ENCODE measurements at places on chromosomes 12 and 14.
A peak's percentile ranks its signal among the peaks of the same experiment; 100 is the strongest.

DNA sequence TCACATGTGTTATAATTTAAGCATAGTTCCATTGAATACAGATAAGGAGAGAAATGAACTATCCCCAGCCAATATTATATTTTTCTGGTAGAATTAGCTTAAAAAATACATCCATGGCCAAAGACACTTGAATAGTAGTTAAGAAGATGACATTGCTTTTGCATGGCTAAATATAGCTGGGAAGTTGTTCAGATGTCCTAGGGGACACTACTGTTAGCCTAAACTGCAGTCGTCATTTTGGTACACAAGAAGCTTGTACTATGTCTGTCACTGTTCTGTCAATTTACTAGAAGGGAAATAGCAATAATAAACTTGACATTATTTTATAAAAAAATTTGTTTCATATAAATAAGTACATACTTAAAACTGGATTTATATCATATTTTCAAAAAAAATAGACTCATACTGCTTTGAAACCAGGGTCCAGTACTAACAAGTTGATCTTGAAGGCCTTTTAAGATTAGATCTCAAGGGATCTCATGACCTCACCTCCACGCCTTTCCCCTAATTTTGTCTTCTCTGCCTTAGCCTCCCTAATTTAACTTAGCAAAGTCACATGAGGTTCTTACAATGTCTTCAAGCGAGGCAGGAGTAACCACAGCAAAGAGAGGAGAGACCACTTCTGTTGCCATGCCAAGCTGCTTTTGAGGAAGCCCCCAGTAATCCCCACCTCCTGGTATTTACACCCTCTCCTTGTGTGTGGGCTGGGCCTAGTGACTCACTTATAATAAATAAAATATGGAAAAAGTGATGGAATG is 81.0 kb downstream of the AVPR1A start:
- no peak for DNase-seq

DNA sequence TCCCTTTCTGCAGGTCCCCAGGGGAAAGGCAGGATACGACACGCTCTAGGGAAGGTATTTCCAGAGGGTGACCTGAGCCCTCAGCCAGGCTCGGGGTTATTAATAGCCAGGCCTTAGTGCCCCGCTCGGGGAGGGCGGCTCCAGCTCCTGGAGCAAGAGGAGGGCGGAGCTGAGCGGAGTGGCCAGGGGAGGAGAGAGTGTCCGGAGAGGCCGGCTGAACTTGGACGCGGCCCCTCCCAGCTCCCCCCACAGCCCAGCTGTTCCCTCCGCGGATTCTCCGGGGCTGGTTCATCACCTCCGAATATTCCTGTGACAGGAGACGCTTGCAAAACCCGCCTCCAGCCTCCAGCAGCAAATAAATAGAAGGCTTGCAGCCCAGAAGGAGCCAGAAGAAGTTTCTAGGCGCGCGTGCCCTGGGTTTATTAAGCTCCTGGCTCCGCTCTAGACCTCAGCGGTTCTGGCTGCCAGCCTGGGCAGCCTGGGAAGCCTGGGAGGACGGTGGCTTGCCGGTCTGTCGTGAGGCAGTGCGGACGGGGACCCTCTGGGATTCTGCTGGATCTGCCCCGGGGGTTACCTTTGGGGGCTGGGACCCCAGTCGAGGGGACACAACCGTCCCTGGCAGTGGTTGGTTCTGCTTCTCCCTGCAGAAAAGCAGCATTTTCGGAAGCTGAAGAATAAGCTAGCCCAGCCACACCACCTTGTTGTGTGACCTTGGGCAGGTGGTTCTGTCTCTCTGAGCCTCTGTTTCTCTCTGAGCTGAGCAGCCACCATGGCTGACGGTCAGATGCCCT is at the start of gene HSPB8:
TSS of gene HSPB8 (plus strand) at position 388 of the 791 bp plus-strand sequence. CDS start at position 770, 382 bp downstream.
- DNase-seq = peak; percentile 89

GRCh38 chr12:86666316-86666715 is 410.1 kb upstream of the MGAT4C start:
- no peak for DNase-seq

GRCh38 chr12:6644903-6645302 is 2.3 kb downstream of the ACRBP start:
- DNase-seq = no peak

- DNase-seq = no peak
Measured at GRCh38 chr12:110937104-110937641, 16.8 kb upstream of the MYL2 start.

DNA sequence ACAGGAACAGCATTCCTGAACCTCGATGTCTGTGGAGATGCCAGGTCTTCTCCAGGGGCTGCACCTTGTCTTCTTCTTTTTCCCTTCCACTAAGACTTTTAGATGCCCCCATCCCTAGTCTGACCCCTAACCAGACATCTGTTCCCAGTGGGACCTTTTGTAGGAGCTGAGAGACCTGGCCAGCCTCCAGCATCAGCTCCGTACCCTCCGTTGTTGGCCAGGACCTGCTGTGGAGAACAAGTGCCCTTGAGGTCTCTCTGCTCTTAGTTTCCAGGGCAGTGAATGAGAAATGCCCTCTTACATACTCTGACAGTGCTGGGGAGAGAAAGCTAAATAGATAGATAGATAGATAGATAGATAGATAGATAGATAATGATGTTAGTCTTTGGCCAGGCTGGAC is 16.8 kb upstream of the SDR39U1 start:
- DNase-seq = no peak

GRCh38 chr14:68976160-68977067 is 2.7 kb downstream of the ACTN1 start:
- DNase-seq = no peak

DNA sequence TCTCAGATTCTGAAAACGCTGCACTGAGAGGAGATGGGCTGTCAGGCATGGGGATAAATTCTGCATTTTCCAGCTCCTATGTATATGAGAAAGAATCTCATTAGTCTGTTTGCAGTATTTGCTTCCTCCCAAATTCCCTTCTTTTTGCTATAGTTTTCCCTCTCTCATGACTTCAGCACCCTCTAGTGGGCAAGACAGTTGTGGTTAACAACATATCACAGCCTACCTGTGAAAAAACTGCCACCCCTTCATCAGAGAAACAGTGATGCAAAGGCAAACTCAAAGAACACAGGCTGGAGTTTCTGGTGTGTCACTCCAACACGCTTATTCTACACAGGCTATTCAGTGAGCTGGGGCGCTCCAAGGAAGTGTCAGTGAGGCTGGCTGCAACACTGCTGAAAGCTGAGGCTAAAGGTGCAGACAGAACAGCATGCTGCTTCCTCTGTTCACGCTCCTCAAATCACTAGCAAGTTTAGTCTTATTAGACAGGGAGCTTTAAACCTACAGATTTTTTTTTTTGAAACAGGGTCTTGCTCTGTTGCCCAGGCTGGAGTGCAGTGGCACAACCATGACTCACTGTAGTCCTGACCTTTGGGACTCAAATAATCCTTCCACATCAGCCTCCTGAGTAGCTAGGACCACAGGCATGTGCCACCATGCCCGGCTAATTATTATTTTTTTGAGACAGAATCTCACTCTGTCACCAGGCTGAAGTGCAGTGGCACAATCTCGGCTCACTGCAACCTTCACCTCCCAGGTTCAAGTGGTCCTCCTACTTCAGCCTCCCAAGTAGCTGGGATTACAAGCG is 19.3 kb downstream of the ZC2HC1C start:
- DNase-seq = peak; percentile 17

GRCh38 chr12:19183121-19183838 is 53.7 kb downstream of the PLEKHA5 start:
- no peak for DNase-seq

GRCh38 chr14:71119075-71119474 is 211.8 kb downstream of the PCNX1 start:
- no peak for DNase-seq

- DNase-seq = no peak
Measured at GRCh38 chr12:91317306-91317705, 134.7 kb upstream of the DCN start.

DNA sequence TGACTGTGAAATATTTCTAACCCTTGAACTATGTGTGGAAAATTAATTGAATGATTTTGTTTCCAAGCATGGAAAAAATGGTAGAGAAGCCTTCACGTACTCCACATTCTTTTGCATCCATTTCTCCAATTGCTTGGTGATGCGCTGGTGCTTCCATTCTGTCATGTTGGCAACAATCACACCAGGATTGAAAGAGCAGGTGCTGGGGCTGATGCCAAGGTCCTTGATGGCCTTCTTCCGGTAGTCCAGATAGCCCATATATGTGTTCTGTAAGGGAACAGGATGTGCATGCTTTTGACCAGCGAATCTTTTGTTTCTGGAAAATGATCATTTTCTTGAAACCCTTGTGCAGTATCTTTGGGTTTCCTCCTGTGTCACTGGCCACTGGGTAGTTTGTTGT is 28.6 kb downstream of the TDG start:
- no peak for DNase-seq

DNA sequence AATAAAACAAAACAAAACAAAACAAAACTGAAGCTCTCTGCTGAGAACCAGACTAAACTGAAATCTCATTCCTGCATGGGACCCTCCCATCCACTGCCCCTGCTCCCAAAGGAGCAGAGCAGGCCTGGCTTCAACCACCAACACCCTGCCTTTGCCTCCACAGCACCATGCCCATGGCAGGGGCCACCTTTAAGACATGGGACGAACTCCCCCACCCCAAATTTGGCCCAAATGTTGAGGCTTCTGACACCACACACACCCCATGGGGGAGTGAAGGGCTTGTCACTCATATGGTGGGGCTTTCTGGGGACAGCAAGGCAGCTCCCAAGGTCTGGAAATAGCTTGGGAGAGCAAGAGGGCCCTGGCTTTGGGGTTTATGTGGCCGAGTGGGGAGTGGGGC is 177.2 kb downstream of the KIF26A start:
- DNase-seq = no peak

- no peak for DNase-seq
Measured at GRCh38 chr12:50224026-50224692, 57.0 kb upstream of the CERS5 start.

GRCh38 chr12:122062832-122063693 is 15.5 kb upstream of the MLXIP start:
- DNase-seq = no peak

DNA sequence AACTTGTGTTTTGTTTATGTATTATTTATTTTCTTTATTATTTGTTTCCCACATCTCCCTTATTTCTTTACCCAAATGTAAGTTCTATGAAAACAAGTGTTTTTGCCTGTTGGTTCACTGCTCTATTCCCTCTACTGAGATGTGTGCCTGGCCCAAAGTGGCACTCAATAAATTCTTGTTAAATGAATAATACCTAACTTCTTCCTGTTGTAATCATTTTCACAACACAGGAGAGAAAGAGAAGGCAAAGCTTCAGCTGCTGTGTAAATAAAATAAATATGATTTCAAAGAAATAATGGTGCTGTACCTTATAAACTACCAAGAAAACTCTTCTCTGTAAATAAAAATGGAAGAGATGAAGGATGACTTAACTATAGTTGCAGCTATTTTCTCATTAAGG is 116.2 kb downstream of the TRHDE start:
- no peak for DNase-seq

GRCh38 chr14:35298351-35298750 is 6.2 kb downstream of the PSMA6 start:
- DNase-seq = no peak

- DNase-seq = no peak
Measured at GRCh38 chr12:95955549-95956159, 12.5 kb downstream of the AMDHD1 start.

DNA sequence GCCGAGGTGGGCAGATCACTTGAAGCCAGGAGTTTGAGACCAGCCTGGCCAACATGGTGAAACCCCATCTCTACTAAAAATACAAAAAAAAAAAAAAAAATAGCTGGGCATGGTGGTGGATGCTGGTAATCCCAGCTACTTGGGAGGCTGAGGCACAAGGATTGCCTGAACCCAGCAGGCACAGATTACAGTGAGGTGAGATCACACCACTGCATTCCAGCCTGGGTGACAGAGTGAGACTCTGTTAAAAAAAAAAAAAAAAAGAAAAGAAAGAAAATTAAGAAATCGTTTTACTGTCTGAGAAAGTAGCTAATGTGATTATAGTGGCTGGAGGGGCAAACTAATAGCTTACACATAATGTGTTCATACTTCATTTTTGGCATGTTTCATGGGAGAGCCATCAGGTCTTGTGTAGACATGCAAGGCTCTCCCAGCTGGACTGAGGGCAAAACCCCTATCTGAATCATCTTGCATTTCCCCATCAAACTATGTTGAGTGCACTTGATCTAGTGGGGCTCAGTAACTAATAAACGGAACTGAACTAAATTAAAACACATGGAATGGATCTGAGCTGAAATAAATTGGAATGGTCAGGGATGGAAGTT is 16.2 kb downstream of the KIF21A start:
- DNase-seq = no peak

DNA sequence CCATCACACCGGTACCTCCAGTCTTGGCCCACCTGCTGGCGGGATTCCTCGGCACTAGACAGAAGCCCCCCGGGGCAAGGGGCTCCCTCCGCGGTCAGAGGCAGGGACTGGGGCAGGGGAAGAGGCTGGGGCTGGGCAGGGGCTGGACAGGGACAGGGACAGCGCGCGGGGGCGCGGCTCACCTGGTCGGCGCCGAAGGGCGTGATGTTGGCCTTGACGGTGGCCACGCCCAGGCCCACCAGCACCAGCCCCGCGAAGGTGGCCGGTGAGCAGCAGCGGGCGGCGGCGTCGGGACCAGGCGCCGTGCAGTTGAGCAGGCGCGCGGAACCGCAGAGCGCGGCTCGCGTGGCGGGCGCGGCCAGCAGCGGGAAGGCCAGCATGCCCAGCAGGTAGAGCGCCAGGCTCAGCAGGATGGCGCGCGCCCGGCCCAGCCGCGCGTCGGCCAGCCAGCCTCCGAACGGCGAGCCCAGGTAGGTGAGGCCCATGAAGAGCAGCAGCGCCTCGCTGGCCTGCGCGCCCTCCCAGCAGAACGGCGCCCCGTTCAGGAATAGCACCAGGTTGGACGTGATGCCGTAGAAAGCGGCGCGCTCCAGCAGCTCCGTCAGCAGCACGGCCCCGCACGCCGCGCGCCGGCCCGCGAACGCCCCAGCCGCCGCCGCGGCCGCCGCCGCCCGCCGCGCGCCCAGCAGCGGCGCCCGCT is 392 bp downstream of the SLC15A4 start:
- DNase-seq = no peak

DNA sequence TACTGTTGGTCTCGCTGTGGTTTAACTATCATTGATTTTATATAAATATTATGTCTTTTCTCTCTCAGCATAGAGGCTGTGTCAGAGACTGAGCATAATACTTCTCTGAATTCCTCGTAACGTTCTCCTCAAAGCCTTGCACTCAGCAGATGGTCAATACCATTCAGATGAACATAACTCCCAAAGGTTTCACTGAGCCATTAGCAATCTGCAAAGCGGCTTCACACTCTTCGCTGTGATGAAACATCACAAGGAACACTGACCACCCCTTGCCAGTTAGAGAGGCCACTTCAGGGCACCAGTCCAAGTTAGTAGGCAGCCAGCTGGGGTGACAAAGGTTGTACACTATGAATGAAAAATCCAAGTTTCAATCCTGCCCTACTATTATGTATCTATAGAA is 30.1 kb upstream of the STON2 start:
- no peak for DNase-seq

GRCh38 chr14:106848330-106849121 is 1322.1 kb downstream of the TMEM121 start:
- no peak for DNase-seq

- DNase-seq = no peak
Measured at GRCh38 chr14:37698840-37699777, 103.7 kb downstream of the TTC6 start.

GRCh38 chr14:92362781-92363235 is 39.8 kb downstream of the SLC24A4 start:
- DNase-seq = peak; percentile 38

- no peak for DNase-seq
Measured at GRCh38 chr12:1972856-1973317, 31.4 kb downstream of the DCP1B start.
